ENCODE measurements at places on chromosomes 5 and 9.

DNA sequence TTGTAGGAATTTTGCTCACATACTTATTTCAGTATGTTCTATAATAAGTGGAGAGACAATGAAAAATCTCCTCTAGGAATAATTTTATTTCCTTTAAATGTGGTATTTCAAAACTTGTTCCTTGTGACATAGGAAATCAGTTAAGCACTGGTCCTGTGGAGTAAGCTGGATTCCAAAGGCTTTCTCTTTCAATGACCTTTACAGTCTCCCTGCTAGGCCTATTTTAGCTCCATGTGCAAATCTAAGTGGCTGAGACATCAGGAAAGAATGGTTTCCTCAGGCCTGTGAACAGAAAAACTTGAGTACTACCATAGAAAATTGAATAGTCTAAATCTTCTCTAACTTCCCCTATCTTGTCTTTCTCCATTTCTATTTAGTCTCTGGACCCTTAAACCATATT is 514.2 kb upstream of the TLE4 start:
- no peak for DNase-seq

- no peak for DNase-seq
These were observed 35.4 kb downstream of the SH3GL2 start for GRCh38 chr9:17614250-17614649.

DNA sequence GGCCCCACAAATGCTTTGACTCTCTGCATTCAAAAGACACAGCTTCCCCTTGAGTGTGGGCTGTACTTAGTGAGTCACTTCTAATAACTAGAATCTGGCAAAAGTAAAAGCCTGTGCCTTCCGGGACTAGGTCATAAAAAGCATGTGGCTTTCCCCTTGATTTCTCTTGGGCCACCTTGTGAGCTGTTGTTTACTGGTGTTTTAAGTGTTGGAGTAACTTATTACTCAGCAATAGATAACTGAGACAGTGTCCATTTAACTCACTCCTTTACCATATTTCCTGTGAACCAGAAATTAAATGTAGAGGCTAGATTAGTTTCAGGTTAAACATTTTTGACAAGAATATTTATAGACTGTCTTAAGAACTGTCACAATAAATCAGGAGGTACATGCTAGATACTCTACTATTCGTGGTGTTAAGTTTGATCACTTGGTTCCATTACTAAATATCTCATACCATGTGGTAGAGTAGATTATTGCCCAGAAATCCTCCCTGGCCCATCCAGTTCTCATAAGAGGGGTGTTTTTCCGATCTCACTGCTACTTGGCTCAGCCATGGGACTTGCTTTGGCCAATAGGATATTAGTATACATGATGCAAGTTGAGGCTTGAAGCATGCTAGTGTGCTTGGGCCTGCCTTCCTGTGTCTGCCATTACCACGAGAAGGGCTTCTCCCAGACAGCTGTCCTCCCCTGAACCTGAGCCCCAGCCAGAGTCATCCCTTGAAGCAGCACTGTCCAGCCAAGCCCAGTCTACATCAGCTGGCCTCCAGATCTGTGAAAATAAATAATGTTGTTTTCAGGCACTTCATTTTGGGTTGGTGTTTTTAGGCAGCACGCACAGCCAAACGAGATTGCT is 10.4 kb upstream of the CMBL start:
- no peak for DNase-seq

GRCh38 chr5:37626266-37626665 is 213.6 kb downstream of the GDNF start:
- DNase-seq = no peak

DNA sequence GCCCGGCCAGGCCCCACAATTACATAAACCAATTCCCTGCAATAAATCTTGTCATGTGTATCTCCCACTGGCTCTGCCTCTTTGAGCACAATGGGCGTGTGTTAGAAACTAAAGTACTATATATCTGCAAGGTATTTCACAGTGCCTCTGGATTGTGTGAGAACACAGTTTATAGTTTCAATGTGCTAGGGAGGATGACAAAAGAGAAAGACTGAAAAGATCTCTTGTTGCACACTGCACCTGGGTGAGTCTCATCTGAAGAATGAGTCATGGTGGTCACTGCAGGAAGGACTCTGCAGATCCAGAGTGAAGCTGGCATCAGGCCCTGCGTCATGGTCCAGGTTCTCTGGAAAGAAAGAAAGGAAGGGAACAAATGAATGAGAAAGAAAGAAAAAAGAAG is 20.7 kb upstream of the CTSV start:
- peak; percentile 46 for DNase-seq

DNA sequence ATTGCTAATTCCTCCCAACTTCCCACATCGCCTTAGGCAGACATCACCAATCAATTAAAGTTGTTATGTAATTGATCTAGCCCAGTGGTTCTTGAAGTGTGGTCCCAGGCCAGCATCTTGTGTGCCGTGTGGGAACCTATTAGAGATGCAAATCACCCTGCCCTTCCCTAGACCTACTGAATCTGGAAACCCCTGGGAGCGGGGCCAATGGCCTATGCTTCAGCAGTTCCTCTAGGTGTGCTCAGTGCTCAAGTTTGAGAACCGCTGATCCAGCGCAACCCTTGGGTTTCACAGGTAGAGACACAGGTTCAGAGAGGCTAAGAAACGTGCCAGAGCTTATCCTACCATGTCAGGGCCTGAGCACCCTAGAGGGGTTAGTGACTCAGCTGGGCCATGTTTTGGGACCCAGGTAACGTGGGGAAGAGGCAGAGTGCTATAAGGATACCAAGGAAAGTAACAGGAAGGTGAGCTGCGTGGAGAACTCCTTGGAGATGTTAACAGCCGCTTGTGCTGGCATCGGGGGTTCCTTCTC is 4.4 kb downstream of the SLC34A1 start:
- no peak for DNase-seq

DNA sequence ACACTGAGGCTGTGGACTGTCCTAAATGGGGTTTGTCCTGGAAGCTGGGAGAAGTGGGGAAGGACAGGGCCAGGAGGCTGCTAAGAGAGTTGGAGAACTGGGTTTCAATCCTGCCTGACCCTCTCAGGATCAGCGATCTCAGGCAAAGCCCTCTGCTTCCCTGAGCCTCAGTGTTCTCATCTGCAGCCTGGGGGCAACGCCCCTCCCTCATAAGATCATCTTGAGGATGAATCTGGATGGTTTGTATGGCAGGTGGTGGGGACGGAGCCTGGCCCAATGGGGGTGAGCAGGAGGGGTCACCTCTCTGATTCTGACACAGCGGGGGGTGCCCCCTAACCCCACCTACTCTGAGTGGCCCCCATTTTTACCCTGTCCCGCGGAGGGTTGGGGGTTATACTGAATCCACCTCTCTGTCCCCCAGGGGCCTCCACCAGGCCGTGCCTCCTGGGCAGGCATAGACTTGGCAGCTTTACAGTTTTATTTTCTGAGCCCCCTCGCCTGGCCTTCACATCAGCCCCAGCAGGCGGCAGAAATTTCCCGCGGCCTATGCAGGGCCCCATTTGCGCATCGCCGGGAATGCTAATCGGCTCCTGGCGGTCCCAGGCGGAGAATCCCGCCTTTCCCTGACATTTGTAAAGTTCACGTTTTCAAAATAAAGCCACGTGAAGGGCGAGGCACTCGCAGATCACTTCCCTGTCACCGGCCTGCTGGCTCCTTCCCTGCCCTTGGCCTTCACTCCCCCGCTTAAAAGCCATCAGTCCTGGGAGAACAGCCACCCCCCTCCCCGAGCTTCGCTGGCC is 17.8 kb upstream of the LAMC3 start:
- DNase-seq = no peak

DNA sequence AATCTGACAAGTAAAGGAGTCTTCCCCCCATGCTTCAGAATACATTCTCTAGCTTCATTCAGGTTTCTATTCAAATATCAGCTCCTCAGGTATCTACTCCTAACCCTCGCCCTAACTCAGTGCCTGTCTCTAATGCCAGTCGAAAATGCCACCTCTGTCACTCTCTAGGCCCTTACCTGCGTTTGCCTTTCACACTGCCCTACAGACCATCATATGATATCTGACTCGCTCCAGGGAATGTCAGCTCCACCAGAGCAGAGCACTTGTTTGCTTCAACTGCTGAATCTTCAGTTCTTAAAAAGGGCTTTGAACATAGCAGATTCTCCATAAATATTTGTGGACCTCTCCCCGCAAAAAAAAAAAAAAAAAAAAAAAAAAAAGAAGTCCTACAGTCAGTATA is 46.7 kb downstream of the ADRB2 start:
- DNase-seq = no peak

- DNase-seq = no peak
These were observed 60.4 kb downstream of the PJA2 start for GRCh38 chr5:109349388-109349787.

DNA sequence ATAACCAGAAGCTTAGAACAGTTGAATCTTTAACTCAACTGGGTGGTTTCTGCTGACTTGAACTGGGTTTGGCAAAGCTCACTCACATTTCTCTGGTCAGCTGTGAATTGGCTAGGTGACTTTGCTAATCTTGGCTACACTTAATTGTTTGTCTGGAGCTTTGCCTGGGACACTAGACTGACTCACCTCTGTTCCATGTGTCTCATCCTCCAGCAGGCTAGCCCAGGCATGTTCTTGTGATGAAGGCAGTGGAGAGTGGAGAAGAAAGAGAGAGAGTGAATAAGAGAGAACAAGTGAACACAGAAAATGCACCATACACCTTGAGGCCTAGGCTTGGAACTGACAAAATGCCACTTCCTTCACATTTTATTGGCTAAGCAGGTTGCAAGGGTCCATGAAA is 32.6 kb downstream of the SPATA31D1 start:
- no peak for DNase-seq

DNA sequence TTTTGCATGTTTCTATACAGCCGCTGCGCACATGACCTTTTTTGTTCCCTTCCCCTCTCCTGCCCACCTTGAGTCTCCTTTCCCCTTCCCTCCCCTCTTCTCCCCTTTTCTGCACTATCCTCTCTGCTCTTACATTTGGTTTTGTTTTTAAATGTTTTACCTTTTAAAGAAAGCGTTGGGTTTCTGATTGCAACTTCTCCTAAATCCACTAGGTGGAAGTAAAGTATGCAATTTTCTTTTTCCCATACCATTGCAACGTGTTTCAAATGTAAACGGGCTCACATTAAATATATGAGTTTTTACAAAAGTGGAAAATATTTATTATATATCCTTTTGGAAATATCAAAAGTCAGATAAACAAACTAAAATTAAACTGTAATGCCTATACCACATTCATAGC is 500.9 kb downstream of the DIRAS2 start:
- no peak for DNase-seq

GRCh38 chr5:2899311-2899710 is 147.8 kb upstream of the IRX2 start:
- no peak for DNase-seq

- DNase-seq = no peak
These were observed 18.4 kb downstream of the OGN start for GRCh38 chr9:92385953-92386352.

- no peak for DNase-seq
These were observed 578.4 kb upstream of the WWC1 start for GRCh38 chr5:167712986-167713585.

- no peak for DNase-seq
These were observed 3.9 kb downstream of the MAMDC4 start for GRCh38 chr9:136856079-136856476.

- DNase-seq = no peak
These were observed 16.7 kb upstream of the RNU6ATAC start for GRCh38 chr9:134180786-134181647.

DNA sequence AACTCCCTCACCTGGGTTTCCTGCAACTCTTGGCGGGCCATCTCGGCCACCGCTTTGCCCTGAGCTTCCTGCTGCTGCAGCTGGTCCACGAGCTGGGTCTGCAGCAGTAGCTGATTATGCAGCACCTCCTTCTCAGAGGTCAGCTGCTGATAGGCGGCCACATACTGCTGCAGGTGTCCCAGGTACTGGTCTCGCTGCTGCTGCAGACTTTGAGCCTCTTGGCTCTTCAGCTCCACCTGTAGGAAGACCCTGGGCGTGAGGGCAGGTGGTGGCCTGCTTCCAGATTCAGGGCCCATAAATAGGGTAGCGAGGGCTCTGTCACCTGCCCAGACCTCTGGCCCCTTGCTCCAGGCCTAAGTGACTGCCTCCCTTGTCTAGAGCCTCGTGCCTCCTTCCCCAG is 16.7 kb downstream of the GOLGA2 start:
- DNase-seq = no peak

DNA sequence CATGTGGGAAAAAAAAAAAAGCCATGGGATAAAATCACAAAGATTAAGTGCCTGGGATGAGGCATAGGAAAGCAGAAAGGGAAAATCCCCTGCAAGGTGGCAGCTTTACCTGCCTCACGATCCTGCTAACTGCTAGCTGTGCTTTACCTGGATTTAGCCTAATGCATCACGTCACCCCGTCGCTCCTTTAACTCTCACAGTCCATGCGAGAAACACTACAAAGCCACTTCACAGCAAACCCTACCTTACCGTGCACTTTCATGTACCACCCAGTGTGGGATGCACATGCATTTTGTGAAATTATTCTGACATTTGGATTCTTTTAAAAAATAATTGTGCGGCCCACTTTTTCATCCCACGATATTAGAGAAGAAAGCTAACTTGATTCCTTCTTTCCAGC is 31.0 kb downstream of the ATPSCKMT start:
- DNase-seq = no peak

- peak; percentile 78 for DNase-seq
These were observed 2.0 kb downstream of the BRD3 start for GRCh38 chr9:134065612-134066419.

DNA sequence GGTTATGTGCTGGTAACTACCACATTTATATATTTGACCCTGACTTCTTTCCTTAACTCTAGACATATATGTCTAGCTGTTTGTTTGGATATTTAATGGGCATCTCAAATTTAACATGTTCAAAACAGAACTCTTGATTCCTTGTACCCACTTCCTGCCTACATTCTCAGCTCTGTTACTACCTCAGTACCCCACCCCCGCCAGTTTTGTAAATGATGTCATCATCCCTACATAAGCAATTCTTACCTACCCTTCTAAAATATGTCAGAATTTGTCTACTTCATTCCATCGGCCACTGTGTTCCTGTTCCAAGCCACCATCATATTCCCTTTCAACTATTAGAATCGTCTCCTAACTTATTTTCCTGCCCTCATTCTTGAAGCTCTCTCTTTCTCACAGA is 4.8 kb downstream of the RAD50 start:
- peak; percentile 26 for DNase-seq

DNA sequence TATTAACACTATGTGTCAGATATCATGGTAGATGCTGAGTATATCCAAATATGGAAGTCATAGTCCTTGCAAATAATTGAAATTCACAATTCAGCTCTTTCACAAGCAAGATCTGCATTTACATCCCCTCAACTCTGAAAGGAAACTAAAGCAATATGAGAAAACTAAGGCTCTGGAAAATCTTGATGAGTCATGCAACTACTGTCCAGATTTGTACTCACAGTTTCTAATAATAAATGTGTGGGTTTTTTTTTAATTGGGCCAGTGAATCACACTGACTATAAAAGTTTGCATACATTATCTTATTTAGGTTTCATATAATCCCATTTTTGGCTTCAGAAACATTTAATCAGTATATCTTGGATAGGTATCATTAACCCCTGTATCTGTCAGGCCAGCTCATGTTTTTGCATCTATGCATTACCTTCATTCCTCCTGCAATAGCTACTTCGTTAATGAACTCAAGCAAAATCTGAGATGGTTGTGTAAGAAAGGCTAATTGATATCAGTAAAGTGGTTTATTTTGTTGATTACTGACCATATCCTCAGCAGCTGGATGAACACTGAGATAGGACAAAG is 58.7 kb upstream of the PRR16 start:
- DNase-seq = no peak

- DNase-seq = no peak
These were observed 395.9 kb downstream of the SEMA5A start for GRCh38 chr5:9149988-9150387.

- DNase-seq = no peak
These were observed 120.9 kb downstream of the COL23A1 start for GRCh38 chr5:178469011-178469974.

All from activated T-cell treated with anti-CD3 and anti-CD28 coated beads, Interleukin-2, amount 50 U/mL, for 72 hours (primary cell).